Activated CD4-positive, alpha-beta T cell treated with anti-CD3 and anti-CD28 coated beads for 36 hours (primary cell): ENCODE measurements at places on chromosomes 3 and 15. TPM values are rescaled to one million over a fixed set of nuclear protein-coding genes. Genes with fewer than 3 reads are reported as not detected.

GOLGA8T gene
- not detected for total RNA-seq

MCF2L2 gene
- total RNA-seq: 1.9 TPM

CELSR3 gene
- 8.1 TPM for total RNA-seq

VILL gene
- total RNA-seq: 12.1 TPM

- DNase-seq: no peak
Measured at GRCh38 chr3:126525091-126525852, 1.3 kb downstream of the CHST13 start.

- no peak for DNase-seq
Measured at GRCh38 chr3:73637042-73637441, 12.3 kb upstream of the PDZRN3 start.

- DNase-seq: peak; percentile 20
Measured at GRCh38 chr3:25783661-25784512, 644 bp upstream of the NGLY1 start.

- DNase-seq: no peak
Measured at GRCh38 chr3:13577181-13578121, 28.5 kb downstream of the FBLN2 start.

GRCh38 chr3:98980915-98981596 lies 79.6 kb upstream of the DCBLD2 start:
- no peak for DNase-seq

DNA sequence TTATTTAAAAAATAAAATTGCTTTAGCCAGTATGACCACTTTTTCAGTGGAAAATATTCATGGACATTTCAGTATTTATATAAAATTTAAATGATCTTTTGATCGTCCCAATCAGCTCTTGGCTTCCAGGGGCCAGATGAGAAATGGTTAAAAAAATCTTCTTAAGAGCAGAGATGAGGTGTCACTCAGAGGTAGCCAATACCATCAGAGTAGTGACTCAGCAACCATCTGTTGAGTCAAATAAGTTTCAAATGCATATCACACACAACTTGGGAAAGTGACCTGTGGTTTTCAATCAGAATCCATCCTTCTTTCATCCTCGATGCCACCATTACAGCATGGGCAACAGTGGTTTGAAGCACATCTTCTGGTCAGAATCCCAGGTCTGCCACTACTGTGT lies 958.8 kb upstream of the NR2F2 start:
- DNase-seq: no peak

DNA sequence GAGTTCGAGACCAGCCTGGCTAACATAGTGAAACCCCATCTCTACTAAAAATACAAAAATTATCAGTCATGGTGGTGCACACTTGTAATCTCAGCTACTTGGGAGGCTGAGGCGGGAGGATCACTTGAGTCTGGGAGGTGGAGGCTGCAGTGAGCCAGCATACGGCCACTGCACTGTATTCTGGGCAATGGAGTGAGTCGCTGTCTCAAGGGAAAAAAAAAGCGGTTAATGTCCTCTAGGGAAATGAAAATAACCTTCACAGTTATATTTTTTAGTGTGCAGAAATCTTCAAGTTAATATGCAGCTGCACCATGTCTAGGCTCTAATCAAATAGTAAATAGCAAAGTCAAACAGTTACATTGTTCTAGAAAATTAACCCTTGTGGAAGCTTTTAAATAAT lies 14.8 kb downstream of the CEP19 start:
- no peak for DNase-seq

- no peak for DNase-seq
Measured at GRCh38 chr3:121152573-121152972, 244.6 kb downstream of the STXBP5L start.

- DNase-seq: no peak
Measured at GRCh38 chr3:157139938-157140534, 19.9 kb downstream of the CCNL1 start.

DNA sequence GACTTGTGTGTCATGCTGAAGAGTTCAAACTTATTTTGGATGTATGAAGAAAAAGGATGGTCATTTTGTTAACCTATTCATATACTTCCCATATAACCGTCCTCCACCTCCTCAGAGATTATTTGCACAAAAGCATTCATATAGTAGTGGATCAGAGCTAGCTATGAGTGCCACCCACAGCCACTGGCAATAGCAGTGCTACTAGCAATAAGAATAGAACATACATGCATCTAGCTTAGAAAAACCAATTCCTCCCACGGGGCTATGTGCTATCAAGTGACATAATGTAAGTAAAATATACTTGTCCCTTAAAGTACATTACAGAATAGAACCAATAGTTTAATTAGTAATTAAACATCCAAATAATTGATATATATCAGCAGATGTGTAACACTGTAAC lies 10.3 kb upstream of the ZBED2 start:
- peak; percentile 51 for DNase-seq

DNA sequence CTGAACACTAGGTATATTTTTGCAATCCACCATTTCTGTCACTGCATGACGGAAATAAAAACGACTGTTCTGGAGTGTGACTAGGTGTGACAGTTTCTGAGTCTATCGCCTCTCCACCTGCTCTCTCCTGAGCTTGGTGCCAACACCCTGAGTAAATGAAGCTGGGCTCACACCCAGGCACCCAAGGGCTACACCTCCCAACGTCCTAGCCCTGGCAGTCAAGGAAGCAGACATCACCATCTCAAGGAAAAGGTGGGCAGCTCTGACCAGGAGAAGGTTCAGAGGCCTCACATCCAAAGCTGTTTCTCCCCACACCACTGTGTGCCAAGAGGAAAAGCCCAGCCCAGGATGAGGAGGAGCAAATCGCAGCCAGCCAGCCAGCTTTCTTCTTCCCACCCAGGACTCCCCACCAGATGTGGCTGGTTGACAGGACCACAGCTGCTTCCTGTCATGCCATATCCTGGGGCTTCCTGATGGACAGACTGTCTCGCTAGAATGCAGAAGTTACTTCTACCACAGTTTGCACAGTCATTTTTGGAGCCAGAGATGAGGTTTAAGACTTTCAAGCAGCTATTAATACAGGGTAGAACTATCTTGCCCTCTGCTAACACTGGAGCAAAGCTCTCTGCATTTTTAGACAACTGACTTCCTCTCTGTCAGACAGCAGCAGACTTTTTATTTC lies 3.3 kb downstream of the SCAMP2 start:
- DNase-seq: peak; percentile 69
